ENCODE measurements at places on chromosomes 5 and 9.

DNA sequence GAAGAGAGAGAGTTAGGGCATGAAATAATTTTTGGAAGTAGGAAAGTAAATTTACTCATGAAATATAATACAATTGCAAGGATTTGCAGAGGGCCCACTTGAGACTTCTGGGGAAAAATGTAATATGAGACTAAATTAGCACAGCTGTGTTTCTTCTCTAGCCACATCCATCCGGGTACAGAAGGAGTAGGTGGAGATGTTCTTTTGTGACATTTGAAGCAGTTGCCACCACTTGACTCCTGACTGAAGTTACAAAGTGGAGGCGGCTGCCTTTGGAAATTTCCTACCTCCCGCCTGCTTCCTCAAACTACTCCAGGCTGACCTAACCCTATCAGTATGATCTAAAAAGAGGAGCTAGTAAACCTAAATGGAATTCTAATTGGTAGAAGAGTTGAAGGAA is 58.1 kb upstream of the SHISAL2B start:
- no peak for DNase-seq

DNA sequence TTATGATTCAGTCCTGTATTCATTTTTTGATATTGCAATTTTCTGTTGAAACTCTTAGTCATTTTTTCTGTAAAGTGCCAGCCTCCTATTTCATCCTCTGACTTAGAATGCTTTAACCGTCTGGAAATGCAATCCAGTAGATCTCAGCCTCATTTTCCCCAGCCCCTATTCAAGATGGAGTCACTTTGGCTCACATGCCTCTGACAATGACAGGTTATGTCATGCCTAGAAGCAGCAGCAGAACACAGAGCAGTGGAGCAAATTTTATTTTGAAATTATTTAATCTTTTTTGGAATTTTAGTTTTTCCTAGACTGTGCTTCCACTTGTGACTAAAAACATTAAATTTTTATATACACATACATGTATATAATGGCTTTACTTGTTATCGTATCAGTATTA is 1053.2 kb downstream of the TAF11L14 start:
- no peak for DNase-seq

GRCh38 chr9:37575511-37575914 is 667 bp downstream of the FBXO10 start:
- DNase-seq = no peak

- peak; percentile 34 for DNase-seq
Measured at GRCh38 chr5:160118349-160119141, 705 bp downstream of the PWWP2A start.

- DNase-seq = no peak
Measured at GRCh38 chr9:28781481-28781880, 1208.2 kb upstream of the C9orf72 start.

GRCh38 chr9:137317021-137317717 is 15.1 kb upstream of the NRARP start:
- peak; percentile 21 for DNase-seq

GRCh38 chr5:16160706-16161105 is 18.9 kb downstream of the MARCHF11 start:
- DNase-seq = peak; percentile 12

- no peak for DNase-seq
Measured at GRCh38 chr9:100686420-100686819, 108.5 kb downstream of the CAVIN4 start.

- DNase-seq = no peak
Measured at GRCh38 chr5:115875447-115875846, 33.7 kb downstream of the AP3S1 start.

DNA sequence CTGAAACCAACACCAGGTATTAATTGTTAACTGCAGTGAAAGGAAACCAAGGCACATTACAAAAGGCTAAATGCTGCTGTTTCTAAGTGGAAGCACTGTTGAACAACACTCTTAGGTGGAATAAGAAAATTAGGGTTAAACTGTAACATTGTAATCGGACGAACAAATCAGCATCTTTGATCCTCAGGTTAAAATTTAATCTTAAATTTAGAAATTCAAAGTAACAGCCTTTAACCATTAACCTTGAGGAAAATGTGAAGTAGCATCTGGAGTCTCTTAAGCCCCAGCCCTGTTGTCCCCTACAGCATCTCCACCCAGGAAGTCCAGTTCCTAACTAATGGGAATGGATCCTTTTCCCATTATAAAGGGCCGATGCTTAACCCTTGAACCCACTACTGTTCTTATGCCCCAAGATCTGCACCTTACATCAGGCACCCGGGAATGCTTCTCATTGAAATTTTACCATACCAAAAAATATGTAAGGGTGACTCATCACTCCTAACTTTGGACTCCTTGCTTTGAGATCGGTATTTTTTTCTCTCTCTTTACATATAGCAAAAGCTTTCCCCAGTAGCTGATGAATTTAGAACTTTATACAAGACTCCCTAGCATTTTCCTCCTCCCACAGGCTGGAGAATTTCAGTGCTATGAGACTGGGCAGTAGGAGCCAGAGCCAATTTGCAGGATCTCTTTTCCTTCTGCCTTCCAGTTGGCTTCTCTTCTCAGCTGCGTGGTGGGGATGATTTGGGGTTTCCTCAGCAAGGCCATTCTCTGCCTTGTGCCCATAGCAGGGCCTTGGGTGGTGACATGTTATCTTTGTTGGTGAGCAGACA is 32.0 kb upstream of the ITGA2 start:
- no peak for DNase-seq

GRCh38 chr9:132046456-132046855 is 33.2 kb downstream of the MED27 start:
- no peak for DNase-seq

DNA sequence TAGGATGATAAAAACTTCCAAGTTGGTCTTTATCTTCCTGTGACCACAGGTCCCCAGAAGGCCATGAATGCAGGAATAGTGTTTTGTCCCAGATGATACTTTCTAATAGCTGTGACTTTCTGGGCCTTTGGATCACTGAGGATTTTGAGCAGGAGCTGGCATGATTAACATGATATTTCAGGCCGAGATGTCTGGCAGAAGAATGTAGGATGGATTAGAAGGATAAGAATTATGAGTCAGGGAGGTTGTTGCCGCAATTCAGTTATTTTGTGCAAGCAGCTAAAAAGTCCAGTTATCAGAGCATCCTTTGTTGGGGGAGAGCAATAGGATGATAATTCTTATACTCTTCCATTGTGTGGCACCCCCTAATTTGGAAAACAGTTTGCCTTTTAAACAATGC is 189.7 kb downstream of the PSAT1 start:
- DNase-seq = no peak

DNA sequence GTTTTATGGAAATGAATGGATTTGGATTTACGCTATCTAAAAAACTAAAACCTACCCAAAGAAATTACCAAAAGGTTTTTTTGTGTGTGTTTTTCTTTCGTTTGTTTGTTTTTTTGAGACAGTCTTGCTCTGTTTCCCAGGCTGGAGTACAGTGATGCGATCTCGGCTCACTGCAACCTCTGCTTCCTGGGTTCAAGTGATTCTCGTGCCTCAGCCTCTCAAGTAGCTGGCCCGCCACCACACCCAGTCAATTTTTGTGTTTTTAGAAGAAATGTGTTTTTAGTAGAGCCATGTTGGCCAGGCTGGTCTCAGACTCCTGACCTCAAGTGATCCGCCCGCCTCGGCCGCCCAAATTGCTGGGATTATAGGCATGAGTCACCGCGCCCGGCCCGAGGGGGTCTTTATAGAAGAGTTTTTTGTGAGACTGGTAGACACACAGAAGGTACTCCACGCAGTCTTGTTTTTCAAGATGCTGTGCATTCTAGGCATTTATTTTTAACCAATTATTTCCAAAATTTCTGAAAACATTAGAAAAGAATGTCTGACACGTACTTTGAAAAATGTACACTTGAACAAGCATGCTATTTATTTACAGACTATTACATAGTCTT is 75.7 kb downstream of the NR6A1 start:
- DNase-seq = no peak

DNA sequence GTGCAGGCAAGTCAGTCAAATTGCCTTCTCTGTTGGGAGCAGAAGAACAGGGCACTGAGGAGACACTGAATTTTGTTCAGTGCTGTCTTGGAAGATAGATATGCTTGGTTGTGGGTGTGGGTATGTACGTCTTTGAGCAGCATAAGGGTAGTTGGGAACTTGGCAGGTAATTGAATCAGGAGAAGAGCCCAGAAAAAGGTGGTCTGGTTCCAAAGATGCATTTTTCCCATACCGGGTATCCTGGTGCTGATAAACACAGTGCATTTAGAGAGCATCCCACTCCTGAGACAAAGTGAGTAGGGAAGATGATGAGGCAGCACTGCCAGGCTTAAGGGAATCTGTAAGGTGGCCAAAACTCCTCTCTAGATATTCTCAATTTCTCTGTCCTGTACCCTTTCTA is 40.6 kb downstream of the TEK start:
- no peak for DNase-seq

DNA sequence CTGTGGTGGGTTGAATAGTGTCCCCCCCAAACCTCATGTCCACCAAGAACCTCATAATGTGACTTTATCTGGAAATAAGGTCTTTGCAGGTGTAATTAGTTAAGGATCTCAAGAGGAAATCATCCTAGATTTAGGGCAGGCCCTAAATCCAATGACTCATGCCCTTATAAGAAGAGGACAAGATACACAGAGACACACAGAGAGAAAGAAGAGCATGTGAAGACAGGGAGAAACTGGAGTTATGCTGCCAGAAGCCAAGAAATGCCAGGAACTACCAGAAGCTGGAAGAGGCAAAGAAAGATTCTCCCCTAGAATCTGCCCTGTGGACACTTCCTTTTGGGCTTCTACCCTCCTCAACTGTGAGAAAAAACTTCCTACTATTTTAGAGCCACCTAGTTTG is 8.8 kb downstream of the FAM13B start:
- DNase-seq = no peak

GRCh38 chr9:121577166-121577565 is 74.3 kb upstream of the DAB2IP start:
- DNase-seq = no peak

DNA sequence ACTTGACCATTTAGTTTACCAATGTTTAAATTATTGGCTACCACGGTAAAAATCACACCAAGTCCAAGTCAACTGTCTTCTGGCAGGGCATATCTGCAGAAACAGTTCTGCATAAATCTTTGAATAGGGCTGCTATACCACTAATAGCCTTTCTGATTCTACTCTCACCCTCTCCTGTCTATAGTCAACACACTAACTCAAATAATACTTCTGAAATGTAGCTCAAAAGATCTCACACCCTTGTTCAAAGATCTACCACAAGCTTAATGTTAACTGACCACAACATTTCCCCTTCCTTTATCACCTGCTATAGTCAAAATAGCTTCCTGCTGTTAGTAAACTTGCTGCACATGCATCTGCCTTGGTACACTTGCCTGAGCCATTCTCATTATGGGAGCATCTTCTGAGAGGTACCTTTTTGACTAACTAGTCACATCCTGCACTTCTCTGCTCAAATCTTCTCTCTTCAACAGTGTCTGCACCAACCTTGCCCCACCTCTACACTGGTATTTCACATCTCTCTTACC is 319.4 kb downstream of the CDH10 start:
- DNase-seq = no peak

GRCh38 chr5:119524485-119524884 is 72.2 kb downstream of the HSD17B4 start:
- DNase-seq = no peak

DNA sequence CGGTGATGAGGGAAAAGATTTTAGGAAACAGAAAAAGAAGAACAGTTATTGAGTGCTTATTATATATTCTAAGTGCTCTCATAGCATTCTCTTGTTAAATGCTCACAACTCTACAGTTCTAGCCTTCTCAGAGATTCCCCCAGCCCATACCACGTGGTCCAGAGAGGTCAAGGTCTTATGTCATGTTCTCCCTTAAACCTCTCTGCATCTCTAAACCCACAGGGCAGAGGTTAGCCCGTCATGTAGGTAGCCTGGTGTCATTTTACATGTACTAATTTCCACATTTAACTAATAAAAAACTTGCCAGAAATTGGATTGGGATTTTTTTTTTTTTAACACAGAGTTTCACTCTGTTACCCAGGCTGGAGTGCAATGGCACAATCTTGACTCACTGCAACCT is 178.0 kb downstream of the CEMIP2 start:
- no peak for DNase-seq

DNA sequence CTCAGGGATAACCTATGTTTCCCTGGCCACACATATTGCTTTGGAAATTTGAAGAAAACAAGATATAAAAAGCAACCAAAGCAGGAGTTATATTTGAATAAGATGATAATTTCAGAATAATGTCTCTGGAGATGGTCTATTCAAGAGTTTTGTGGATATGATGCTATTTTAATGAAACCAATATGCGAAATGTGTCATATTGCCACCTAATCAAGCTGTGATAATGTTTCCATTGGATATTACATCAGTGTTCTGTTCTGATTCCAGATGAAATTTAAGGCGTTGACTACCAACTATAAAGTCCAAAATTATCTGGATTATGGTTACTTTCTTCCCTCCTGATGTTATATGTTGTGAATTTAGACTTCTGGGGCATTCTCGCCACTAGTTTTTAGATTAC is 27.6 kb upstream of the NUDT12 start:
- DNase-seq = no peak

DNA sequence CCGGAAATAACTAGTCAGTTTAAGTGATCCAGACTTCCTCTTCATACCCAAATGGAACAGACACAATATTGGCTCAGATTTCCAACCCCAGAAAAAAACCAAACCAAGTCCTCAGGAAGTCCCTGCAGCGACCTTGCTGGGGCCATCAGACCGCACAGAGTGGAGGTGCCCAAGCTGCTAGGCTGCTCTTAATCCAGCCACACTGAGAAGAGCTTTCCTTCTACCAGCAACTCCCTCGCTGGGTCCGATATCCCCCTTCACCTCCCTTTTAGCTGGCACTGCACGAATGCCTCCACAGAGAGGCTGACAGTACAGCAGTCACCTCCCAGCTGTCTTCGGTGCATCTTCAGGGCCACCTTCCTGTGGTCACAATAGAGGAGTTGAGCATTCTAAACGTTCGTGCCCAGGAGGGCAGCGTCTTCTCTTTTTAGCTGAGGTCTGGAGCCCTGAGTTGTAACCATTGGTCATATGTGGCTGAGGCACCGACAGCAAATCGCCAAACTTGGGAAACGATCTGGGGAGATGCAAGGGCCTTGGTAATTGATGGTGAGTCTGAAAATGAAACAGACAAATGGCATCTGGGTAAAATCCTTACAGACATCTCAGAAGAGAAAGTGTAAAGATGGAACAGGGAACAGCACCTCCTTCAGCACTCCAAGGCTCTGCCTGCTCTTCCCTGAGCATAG is 5.7 kb downstream of the NAIF1 start:
- no peak for DNase-seq

- DNase-seq = no peak
Measured at GRCh38 chr5:39461007-39461682, 36.4 kb upstream of the DAB2 start.

GRCh38 chr9:87710443-87710842 is 15.5 kb upstream of the CTSL start:
- no peak for DNase-seq

DNA sequence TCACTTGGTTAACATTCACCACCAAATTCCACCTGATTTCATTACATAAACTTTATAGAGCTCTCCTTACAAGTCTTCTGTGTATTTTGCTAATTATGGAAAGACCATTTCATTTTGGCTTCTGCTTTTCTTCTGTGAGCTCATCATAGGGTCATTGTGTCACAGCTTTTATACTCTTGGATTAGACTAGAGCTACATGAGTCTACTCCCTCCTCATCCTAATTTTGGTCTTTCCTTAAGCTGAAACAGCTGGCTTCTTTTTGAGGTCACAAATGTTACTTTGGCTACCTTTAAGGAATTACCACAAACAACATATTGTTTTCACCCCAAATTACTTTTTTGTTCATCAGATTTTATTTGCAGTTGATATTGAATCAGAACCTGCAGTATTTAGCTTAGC is 103.0 kb downstream of the NPR3 start:
- no peak for DNase-seq

Measured in H54 (cell line).